Stimulated activated CD4-positive, alpha-beta T cell treated with anti-CD3 and anti-CD28 coated beads, TNF-alpha, amount 100 ng/mL, for 48 hours (primary cell): ENCODE measurements at places on chromosomes 3 and 15.

DNA sequence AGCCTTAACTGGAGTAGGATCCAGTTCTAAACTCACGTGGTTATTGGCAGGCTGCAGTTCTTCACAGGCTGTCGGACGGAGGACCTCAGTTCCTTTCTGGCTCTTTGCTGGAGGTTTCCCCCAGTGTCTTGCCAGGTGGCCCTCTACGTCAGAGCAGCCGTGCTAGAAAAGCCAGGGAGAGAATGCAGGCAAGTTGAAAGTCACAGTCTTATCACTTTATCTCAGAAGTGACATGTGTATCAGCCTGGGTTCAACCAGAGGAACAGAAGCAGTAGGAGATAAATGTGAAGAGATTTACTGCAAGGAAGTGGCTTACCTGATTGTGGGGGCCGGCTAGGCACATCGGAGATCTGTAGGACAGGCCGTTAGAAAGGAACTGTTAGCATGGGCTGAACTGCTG is 125.3 kb upstream of the BNIP2 start:
- DNase-seq = no peak

DNA sequence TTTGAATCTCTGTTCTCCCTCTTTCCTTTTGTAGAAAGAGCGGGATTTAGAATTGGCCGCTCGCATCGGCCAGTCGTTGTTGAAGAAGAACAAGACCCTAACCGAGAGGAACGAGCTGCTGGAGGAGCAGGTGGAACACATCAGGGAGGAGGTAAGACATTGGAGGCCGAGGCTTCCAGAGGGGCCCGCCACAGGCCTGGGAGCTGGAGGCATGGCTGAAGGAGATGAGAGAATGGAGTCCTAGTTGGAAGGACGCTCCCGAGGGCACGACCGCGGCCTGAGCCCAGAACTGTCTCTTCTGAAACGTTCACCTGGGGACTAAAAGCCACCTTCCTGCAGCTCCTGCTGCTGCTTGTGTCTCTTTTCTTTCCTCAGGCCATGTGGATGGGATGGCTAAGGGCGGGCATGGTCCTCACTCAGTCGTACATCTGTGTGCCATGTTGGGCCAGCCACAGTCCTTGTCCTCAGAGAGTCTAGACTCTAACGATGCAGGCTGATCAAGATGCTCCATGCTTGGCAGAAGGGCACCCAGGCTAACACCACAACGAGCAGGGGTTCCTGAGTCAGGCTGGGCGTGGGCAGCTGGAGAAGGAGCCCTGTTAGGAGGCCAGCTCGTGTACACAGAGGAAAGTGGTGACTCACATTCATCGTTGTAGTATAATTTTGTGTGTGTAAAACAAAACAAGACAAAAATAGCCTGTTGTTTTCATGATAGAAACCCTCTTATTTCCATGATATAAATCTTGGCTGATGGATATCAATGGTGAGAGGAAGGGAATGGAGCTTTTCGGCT is 81.1 kb downstream of the CCK start:
- DNase-seq = no peak

GRCh38 chr15:60939389-60939788 is 289.7 kb downstream of the RORA start:
- DNase-seq = no peak

- no peak for DNase-seq
Observed at GRCh38 chr15:79990280-79990996, 19.4 kb upstream of the BCL2A1 start.

GRCh38 chr3:191750618-191751017 is 289.7 kb downstream of the PYDC2 start:
- no peak for DNase-seq

DNA sequence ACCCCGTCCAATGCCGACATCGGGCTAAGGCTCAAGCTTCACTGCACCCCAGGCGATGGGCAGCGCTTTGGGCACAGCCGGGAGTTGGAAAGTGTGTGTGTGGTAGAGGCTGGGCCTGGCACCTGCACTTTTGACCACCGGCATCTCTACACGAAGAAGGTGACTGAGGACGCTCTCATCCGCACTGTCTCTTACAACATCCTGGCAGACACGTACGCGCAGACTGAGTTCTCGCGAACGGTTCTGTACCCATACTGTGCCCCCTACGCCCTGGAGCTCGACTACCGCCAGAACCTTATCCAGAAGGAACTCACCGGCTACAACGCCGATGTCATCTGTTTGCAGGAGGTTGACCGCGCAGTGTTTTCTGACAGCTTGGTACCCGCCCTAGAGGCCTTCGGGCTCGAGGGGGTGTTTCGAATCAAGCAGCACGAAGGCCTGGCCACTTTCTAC is 1.0 kb downstream of the PDE12 start:
- no peak for DNase-seq

DNA sequence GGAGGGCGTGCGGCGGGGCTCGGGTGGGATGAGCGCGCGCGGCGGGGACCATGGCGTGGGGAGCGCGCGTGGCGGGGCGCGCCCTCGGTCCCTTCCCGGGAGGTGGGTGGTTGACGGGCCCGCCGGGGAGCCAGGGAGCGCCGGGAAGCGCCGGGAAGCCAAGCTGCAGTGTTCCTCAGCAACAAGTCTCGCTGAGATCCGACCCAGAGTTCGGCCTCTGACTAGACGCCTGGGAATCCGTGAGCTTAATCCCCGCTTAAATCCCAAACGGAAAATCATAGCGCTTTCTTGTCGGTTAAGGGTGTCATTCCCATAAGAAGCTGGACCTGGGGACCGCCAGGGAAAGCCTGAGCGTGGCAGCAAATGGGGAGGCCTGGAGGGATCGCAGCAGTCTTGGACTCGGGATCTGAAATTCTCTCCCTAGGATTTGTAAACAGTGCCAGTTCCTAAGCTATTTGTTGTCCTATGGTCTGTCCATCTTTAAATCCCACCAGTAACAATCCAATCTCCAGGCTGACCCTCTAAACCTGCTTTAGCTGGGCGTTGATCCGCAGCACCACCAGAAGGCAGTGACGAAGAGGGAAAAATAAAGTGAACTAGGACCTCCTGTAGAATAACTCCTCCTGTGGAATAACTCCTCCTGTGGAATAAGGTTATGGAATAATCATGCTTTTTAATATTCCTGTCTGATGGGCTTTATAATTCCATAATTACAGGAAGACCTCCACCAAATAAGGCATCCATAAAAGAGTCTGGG is 570 bp upstream of the NEDD4 start:
- no peak for DNase-seq

DNA sequence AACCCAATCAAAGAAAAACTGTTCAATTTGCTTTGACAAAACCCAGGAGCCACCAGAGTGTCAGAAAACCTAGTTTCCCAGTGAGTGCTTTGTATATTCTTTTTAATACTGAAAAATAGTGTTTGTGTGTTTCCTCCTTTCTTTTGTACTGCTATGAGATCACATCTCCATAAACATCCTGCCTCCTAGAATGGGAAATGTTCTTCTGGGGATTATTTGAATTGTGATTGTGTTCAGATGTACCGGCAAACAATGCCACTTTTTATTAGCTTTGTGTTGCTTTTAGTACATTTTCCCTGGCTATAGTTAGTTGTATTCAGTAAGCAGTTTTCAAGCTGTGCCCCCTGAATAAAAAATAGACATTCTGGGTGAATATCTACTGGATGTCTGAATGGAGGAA is 148.0 kb upstream of the NR2E3 start:
- DNase-seq = no peak
